Mammary epithelial cell (primary cell): ENCODE measurements at places on chromosomes 11 and 22.
A peak's percentile ranks its signal among the peaks of the same experiment; 100 is the strongest.

DNA sequence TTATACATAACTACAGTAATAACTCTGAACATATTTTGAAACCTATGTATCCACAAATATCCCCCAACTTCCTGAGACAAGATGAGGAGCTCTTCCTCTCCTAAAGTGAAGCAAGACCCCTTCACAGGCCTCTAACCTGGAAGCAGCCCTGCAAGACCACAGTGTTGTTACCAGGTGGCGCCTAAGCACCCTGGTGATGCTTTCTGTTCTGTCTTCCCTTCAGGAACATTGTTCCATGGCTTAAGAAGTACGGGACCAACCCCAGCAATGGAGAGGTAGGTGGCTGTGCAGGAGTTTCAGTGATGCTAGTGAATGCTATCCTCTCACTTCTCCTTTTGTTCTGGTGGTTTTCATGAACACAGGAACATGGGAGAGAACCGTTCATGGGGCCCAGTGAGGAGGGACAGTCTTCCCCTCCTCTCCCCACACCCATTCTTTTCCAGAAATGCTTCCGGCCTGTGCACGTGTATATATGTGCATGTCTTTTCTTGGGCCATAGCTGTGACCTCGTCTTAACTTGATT lies 6.4 kb downstream of the PPIL2 start:
- DNase-seq, result no peak

GRCh38 chr11:111674941-111675340 lies 72.7 kb downstream of the SIK2 start:
- no peak for DNase-seq

DNA sequence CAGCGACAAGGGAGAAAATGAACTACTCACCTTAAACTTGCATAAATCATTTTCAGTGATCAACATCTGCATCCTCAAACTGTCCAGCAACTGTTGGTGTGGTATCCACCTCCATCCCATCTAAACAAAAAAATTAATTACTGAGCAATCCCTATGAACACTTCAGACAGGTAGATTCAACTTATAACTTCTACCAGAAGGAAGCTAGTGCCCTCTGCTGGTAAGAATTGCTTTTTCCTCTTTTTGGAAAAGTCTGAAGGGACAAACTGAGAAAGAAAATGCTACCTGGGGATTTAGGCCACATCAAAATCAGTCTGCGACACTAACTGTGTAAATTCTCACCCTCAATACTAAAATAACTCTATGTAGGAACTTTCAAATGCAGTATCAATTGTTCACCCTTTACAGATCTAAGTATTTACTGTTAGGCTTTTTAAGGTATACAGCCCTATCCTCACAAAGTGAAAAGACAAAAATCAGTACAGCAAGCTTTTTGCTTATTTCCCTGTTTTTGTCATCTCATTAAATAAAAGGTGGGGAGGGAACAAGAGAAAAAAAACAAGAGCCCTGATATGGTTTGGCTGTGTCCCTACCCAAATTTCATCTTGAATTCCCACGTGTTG lies 17.9 kb downstream of the CLNS1A start:
- peak; percentile 50 for DNase-seq

DNA sequence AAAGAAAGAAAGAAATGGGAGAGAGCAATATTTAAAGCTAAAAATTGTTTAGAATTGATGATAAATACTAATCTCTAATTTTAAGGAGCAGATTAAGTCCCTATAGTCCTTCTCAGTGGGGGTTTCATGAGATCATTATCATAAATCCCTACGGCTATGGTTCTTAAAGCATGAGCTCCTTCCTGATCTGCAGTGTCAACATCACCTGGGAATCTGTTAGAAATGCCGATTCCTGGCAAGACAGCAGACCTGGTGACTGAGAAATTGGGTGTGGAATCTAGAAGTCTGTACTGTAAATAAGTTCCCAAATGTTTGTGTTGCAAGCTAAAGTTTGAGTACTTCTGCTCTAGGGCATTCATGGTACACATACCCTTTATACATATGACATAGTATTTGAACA lies 12.6 kb downstream of the HIKESHI start:
- DNase-seq, result no peak

- DNase-seq, result no peak
Observed at GRCh38 chr22:39777716-39778454, 115.7 kb downstream of the ENTHD1 start.

GRCh38 chr11:70826541-70827335 lies 425.6 kb downstream of the SHANK2 start:
- DNase-seq, result no peak

GRCh38 chr11:119251114-119251513 lies 45.0 kb downstream of the CBL start:
- DNase-seq, result no peak
